ENCODE measurements at places on chromosomes 11 and 22.
A peak's percentile ranks its signal among the peaks of the same experiment; 100 is the strongest.

- peak; percentile 59 for DNase-seq
Measured at GRCh38 chr11:43376594-43376993, 17.9 kb downstream of the TTC17 start.

- no peak for DNase-seq
Measured at GRCh38 chr11:125222494-125222893, 57.9 kb downstream of the PKNOX2 start.

- no peak for DNase-seq
Measured at GRCh38 chr11:118659953-118660680, 19.3 kb downstream of the TREH start.

DNA sequence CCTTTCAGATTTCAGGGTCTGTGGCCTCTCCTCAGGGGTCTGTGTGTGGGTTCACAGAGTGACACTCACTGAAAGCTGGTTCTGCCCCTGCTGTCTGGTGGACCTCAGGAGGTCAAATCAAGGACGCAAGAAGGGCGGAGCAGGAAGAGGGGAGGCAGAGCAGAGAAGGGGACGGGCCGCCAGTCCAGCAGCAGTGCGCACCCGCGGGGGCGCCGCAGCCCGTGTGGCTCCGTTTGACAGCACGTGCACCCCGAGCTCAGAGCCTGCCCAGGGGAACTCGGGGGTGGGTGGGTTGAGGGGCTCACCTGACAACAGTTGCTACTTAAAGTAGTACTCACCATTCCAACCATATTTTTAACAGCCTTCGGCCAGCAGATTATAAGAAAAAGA, 71.4 kb upstream of the PITPNB start:
- no peak for DNase-seq

- no peak for DNase-seq
Measured at GRCh38 chr22:19994851-19995610, 21.6 kb downstream of the ARVCF start.

DNA sequence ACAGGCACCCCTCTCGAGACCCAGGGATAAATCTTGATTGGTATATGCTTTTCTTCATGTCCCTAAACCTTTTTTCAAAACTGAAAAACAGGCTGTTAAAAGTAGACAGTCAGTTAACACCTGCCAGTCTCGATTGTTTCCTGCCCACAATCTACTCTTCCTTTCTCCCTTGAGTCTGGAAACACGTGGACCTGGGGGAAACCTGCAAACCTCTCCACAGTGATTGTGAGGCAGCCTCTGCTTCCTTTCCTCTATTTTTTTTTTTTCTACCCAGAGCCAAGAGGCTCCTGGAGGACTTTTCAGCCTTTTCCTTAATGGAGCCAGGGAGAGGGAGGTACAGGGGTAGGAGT, 69.4 kb upstream of the CLMP start:
- no peak for DNase-seq

- DNase-seq: no peak
Measured at GRCh38 chr22:31083923-31084810, 3.0 kb downstream of the SMTN start.

DNA sequence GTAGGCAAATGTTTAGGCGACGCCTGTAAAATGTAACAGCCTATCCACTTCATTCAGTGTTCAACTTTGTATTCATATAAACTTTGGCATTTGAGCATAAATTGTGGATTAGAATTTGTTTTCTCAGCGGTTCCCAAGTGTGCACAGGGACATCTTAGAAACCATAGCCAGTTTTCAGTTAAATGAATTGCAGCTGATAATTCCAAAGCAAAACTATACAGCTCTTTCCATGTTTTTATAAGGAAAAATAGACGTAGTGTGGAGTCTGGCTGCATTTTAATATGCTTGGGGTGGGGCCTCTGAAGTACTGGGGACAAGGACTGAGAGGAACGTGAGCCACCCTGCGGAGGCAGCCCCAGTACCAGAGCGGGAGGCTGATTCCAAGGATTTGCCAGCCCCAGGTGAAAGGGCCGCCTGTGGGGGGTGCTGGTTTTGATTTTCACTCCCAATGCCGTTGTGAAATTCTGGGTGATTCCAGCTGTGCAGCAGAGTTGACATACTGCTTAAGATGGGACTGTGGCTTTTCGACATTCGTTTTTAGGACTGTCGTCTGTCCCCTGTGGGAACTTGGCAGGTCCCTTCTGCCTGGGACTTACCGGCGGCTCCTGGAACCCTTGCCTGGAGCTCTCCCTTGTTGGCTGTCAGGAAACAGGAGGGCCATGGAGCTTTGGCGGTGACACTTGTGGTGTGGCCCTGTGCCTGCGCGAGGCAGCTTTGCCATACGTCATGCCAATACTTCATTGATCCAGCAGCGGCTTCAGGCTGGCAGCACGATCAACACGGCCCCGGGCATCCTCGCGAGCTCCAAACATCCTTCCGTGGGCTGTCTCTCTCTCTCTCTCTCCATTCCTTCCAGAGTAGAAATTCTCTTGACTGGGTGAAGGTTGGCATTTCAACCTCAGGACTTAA, 370.9 kb downstream of the TBC1D22A start:
- no peak for DNase-seq

DNA sequence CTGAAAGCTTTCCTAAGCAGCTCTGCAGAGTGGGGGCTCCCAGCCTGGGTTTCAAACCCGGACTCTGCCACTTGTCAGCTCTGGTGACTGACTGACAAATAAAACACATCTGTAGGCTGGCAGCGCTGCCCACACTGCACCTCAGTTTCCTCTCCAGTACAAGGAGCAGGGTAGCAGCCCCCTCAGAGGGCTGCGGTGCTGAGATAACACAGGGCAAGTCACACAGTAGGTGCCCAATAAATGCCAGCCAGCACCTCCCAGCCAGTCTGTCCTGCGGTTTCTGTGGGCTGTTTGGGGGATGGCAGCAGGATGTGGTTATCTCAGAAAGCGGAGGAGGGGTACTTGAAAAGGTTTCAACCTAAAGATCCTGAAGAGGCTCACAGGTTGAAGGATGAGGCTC, 1.5 kb downstream of the SYT12 start:
- DNase-seq: no peak

- DNase-seq: no peak
Measured at GRCh38 chr22:20804650-20805049, 30.7 kb downstream of the SERPIND1 start.

GRCh38 chr22:27764722-27765236, 36.8 kb downstream of the MN1 start:
- DNase-seq: no peak

- DNase-seq: no peak
Measured at GRCh38 chr11:64357904-64358535, 942 bp upstream of the RPS6KA4 start.

GRCh38 chr11:28636033-28636432, 527.8 kb downstream of the METTL15 start:
- no peak for DNase-seq

DNA sequence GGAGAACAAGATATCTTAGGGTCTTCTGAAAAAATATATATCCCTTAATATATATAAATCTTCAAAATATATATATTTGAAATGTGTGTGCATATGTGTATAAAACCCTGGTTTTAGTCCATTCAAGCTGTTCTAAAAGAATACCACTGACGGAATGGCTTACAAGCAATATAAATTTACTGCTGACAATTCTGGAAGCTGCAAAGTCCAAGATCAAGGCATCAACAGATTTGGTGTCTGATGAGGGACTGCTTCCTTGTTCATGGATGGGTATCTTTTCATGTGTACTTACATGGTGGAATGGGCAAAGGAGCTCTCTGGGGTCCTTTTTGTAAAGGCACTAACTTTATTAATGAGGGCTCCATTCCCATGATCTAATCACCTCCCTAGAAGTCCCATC, 6.8 kb downstream of the NXPE2 start:
- DNase-seq: no peak

- DNase-seq: no peak
Measured at GRCh38 chr11:24900960-24901549, 404.2 kb downstream of the LUZP2 start.

- no peak for DNase-seq
Measured at GRCh38 chr11:83809274-83809673, 523.1 kb upstream of the CCDC90B start.

- DNase-seq: no peak
Measured at GRCh38 chr11:124380585-124380984, 3.7 kb downstream of the OR8B2 start.

DNA sequence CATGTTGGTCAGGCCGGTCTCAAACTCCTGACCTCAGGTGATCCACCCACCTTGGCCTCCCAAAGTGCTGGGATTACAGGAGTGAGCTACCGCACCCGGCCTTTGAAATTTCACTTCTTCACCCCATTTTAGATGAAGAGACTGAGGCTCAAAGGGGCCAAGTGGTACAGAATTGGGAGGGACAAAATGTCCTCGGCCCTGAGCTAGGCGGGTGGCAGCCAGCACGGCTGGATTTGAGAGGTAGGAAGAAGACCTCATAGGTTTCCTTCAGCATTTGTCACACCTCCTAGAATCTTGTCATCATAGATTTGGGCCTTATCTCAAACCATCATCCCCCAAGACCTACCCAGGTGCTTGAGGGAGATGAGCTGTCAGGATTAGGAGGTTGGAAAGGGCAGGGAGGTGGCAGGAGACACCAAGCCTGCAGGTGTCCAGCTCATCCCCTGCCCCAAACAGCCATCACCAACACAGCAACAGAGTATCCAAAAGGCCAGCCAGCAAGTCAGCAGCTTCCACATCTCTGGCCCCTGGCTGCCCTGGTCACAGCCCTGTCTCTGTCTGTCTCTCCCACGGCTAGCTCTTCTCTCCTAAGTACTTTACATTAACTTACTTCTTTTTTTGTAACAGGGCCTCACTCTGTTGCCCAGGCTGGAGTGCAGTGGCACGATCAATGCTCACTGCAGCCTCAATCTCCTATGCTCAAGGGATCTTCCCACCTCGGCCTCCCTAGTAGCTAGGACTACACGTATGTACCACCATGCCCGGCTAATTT, 11.2 kb upstream of the TMPRSS6 start:
- no peak for DNase-seq

GRCh38 chr11:21179770-21180169, 510.4 kb downstream of the NELL1 start:
- DNase-seq: no peak

DNA sequence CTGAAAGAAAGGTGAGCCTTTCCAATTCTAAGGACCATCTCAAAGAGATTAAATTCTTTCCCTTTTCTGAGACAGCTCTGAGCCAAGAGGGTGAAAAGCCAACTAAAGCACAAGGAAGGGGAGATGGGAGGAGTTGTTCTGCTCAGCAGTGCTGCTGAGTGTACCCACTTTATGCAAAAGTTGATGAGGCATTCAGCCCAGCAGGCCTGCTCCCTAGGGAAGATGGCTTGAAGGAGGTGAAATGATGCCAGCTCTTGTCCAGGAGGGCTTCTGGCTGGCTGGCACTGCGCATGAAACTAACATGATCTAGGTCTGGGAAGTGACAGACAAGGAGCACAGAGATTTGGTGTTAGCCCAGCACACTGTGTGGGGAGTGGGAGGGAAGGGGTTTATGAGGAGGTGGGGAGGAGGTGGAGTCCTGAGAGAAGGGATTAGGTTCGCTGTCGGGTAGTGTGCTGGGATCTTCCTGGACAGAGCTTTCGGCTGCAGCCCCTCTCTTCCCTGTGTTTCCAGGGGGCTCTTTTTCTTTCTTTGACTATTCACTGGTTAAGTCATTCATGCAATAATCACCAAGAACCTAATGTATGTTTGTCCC, 225.5 kb upstream of the NARS2 start:
- DNase-seq: no peak

- DNase-seq: no peak
Measured at GRCh38 chr11:98155696-98156095, 865.1 kb upstream of the CNTN5 start.

DNA sequence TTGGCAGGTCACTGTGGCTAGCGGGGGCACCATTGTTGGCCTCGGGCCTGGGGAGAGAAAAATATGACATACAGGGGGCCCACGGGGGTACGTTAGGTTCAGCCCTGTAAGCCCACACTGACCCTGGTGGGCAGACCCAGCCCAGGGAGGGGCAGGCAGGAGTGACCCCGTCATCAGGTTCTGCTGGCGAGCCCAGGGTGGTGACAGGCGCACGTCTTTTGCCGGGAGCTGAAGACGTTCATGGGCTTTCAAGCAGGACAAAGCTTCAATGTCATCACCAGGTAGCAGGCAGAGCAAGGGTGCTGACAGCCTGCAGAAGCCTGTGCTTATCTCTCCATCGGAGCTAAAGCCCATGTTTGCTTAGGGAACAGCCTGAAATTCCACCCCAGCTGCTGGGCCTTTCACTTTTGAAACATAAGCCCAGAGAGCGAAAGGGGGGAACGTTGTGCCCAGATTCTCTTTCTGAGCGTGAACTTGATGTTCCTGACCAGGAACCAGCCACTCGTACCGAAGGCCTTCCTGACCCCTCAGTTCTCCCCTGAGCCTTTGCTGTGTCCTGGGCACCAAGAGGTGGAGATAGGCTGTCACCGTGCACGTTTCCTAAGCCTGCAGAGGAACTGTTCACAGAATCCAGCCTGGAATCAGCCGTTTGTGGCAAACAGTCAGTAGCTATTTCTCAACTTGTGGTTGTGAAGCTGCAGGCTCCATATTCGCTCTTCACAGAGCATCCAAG, 74.0 kb upstream of the ATXN10 start:
- no peak for DNase-seq

GRCh38 chr22:42928969-42929837, 72.1 kb upstream of the ARFGAP3 start:
- DNase-seq: no peak

DNA sequence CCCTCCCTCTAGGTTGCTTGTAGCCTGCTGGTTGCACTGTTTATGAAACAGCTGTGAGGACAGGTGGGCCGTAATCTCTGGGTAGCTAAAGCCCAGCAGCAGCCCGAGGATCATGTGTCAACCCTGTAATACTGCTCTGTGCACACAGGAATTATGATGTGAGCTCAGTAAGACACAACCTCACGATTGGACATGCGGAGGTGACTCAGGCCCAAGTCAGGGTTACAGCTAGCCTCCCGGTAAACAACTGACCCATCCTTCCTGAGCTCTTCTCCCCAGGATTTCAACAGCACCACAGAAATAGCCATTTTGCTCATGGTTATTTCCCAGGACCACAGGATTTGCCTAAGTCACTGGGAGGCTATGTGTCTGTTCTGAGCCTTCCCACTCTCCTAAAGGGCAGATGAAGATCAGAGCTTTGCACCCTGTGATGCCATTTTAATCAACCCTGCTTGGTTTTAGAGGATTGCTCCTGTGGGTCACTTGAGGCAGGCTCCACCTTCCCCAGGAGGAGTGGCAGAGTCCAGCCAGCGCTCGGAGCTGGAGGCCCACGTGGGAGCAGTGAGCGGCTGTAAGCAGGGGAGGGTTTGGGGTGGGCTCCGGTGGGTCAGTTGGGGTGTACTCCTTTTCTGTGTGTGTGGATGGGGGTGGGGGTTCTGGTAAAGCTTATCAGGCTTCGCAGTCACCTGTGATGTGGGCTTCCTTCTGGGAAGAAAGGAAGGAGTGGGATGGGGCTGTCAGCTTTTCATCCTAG, at the start of gene AMPD3:
TSS of gene AMPD3 (plus strand) at position 387 of the 754 bp plus-strand sequence. CDS start 6,256 bp downstream, outside the sequence.
- DNase-seq: peak; percentile 96

GRCh38 chr11:72238040-72238450, 5.9 kb downstream of the PHOX2A start:
- no peak for DNase-seq

- no peak for DNase-seq
Measured at GRCh38 chr11:28759311-28759710, 651.1 kb downstream of the METTL15 start.

- peak; percentile 7 for DNase-seq
Measured at GRCh38 chr11:1652771-1653540, 23.4 kb downstream of the KRTAP5-5 start.

GRCh38 chr11:113147249-113147648, 167.1 kb upstream of the TTC12 start:
- DNase-seq: no peak

GRCh38 chr11:46472662-46472994, 81.1 kb upstream of the CHRM4 start:
- DNase-seq: no peak

GRCh38 chr11:117437041-117437790, 109.6 kb downstream of the CEP164 start:
- DNase-seq: no peak

GRCh38 chr11:11419747-11420146, 66.7 kb upstream of the CSNK2A3 start:
- DNase-seq: no peak

Data from AG04450 (cell line).